ENCODE measurements at places on chromosomes 13 and 19. TPM values are rescaled to one million over a fixed set of nuclear protein-coding genes. Genes with fewer than 3 reads are reported as not detected.

The PSPN gene
- 1.2 TPM for total RNA-seq

DNA sequence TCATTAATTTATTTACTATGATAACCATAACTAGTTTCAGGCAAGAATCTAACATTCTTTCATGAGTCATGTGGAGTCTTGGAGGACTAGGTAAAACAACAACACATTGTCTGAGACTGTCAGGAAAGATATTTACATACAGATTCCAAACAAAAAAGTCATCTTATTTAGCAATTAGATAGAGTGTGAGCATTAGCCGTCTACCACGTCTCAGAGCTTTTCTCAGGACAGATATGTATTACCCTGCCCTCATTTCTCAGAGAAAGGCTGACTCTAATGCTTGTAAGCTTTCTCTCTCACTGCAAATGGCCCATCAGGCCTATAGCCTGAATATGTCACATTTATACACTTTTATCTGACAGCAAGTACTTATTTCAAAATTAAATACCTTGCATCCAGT is 312.1 kb upstream of the PCDH20 start:
- H3K27me3 ChIP-seq, result no peaks in the 10 kb centered on the region
- DNase-seq, result peak; percentile 12
- H3K36me3 ChIP-seq, result no peaks in the 10 kb centered on the region

DNA sequence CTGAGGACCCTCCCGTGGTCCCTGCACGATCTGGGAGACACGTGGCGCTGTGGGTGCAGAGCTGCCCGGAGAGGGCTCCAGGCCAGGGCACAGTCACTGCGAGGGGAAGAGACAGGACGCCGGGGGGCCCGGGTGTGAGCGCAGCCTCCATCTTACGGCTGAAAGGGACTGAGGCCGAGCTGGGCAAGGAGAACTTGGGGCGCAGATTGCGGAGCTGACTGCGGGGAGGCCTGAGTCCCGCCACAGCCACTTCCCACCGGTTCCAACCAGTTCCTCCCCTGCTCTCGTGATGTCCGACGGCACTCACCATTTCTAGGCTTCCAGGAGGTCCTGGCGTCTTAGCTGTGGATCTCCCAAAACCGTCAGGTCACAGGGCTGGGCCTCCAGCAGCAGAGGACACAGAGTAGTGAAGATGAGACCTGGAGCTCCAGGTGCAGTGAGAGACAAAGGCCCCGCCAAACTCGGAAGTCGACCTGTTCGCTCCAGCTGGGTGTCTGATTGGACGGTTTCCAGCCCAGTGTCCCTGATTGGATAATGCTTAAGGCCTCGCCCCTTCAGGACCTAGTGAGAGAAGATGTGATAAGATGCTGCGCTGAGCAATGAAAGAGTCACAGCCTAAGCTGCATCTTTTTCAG is 4.8 kb upstream of the ZNF253 start:
- DNase-seq, result peak; percentile 65
- H3K27ac ChIP-seq, result no peak overlapping the region
- H3K27me3 ChIP-seq, result peaks cover 7% of the 10 kb centered on the region
- no peaks in the 10 kb centered on the region for H3K4me1 ChIP-seq
- H3K36me3 ChIP-seq, result no peaks in the 10 kb centered on the region
- H3K4me3 ChIP-seq, result peak overlapping the region; percentile 30

The ZGLP1 gene
- 4.4 TPM for total RNA-seq

DNA sequence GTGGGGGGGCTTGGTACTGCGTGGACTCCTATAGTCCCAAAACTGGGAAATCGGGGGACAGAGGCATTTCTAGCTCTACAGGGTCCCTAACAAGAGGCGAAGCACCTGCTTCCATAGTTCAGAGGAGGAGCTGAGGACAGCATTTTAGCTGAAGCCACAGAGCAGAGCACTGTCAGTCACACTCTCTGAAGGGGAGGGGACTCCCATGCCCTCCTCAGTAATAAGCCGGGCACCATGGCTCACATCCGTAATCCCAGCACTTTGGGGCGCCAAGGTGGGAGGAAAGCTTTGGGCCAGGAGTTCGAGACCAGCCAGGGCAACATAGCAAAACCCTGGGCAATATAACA is 3.8 kb downstream of the NPAS1 start:
- no peak for DNase-seq
- no peak overlapping the region for H3K4me3 ChIP-seq
- H3K27me3 ChIP-seq, result peaks cover 95% of the 10 kb centered on the region
- H3K36me3 ChIP-seq, result no peaks in the 10 kb centered on the region
- peaks cover 23% of the 10 kb centered on the region for H3K4me1 ChIP-seq

- H3K4me3 ChIP-seq, result no peak overlapping the region
- DNase-seq, result no peak
- no peak overlapping the region for H3K27ac ChIP-seq
- no peaks in the 10 kb centered on the region for H3K4me1 ChIP-seq
- no peaks in the 10 kb centered on the region for H3K27me3 ChIP-seq
Measured at GRCh38 chr13:48258002-48258401, 25.0 kb downstream of the ITM2B start.

DNA sequence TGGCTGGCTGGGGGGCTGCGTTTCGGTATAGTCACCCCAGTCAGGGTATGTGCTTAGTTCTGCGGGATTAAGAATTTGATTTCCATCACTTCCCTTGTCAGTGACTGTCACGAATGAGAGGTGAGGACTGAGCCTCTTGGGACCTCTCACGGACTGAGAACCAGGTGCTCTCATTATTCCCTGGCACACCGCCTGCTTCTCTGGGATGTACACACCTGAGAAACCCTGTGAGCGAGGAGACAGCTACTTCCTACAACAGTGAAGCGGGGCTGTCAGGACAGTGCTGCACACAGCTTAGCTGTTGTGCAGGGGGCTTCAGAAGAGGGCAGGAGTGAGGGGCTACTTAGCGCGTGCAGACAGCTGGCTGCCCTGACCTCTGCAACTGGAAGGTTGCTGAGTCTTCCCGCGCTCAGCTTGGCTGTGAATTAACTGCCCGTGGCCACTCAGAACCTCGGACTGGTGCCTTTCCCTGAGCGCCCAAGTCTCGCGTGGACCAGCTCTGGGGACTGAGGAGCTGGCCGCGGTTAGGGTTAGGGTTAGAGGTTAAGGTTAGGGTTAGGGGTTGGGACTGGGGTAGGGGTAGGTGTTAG is 65.3 kb upstream of the MCF2L start:
- DNase-seq, result no peak
- no peak overlapping the region for H3K4me3 ChIP-seq
- H3K27me3 ChIP-seq, result peaks cover 14% of the 10 kb centered on the region
- no peaks in the 10 kb centered on the region for H3K36me3 ChIP-seq

DNA sequence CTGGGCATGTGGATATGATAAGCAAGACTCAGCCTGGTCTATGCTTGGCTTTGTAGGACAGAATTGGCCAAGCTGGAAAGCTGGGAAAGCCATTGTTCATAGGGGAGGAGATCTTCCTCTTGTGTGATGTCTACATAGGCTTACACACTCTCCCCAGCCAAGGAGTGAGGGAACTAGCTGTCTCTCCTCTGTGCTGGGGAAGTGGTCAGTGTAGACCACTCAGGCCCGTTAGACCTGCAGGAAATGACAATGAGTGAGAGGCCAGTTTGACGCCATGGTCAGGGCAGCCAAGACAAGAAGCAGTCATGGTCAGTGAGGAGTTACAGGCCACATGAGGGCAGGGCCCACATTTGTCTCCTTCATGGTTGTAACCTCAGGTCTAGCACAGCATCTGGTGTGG is 159.1 kb upstream of the KL start:
- DNase-seq, result no peak
- H3K36me3 ChIP-seq, result no peaks in the 10 kb centered on the region
- H3K27me3 ChIP-seq, result no peaks in the 10 kb centered on the region
- no peaks in the 10 kb centered on the region for H3K4me1 ChIP-seq

GRCh38 chr19:13825489-13826441 is 30.5 kb downstream of the ZSWIM4 start:
- peaks cover 5% of the 10 kb centered on the region for H3K4me1 ChIP-seq
- H3K27ac ChIP-seq, result no peak overlapping the region
- no peak for DNase-seq
- no peaks in the 10 kb centered on the region for H3K27me3 ChIP-seq
- H3K36me3 ChIP-seq, result peaks cover 61% of the 10 kb centered on the region

DNA sequence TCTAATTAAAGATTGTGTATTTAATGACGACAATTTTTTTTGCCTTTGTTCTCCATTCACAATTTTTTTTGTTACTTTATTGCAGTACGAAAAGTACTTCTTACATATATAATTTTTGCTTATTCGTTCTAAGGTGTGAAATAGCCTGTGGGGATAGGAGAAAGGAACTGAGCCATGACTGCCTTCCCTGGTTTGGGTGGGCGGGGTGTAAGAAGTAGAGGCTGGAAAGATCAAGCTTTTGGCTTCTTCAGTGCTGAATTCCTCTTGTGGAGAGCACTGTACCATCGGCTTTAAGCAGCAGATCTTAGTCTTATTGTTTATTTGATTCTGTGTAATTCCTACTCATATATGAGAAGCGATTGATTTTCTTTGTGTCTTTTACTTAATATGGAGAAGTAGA is 115.8 kb downstream of the NBEA start:
- H3K27ac ChIP-seq, result no peak overlapping the region
- H3K27me3 ChIP-seq, result no peaks in the 10 kb centered on the region
- no peaks in the 10 kb centered on the region for H3K4me1 ChIP-seq
- H3K36me3 ChIP-seq, result no peaks in the 10 kb centered on the region
- no peak for DNase-seq
